ENCODE measurements at places on chromosomes 1 and 21.

GRCh38 chr1:208423526-208423925 lies 179.3 kb upstream of the PLXNA2 start:
- DNase-seq = no peak

- no peak for DNase-seq
These were observed 1.6 kb downstream of the SYT2 start for GRCh38 chr1:202708456-202709275.

DNA sequence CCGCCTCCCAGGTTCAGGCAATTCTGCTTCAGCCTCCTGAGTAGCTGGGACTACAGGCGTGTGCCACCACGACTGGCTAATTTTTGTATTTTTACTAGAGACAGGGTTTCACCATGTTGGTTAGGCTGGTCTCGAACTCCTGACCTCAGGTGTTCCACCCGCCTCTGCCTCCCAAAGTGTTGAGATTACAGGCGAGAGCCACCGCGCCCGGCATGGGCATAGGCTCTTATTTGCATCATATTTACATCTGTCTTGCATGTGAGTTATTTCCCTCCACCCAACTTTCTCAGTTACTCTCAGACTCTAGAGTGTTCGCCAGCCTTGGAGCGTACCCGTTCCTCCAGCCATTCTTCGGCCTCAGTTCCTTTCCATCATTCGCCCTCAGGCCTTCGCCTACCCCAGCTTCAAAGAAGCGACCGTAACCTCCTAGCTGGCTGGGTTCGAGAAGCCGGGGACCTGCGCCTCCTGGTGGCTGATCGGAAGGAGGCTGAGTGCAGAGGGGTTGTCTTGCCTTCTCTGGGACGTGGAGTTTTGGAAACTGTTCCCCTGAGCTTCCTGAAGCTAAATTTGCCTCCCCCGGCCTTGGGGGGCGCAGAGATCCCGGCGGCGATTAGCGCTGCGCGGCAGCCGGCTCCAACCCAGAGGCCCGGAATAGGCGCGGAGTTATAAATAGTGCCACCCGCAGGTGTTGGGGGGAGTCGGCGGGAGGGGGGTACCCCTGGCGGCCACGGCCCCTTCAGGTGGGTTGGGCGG lies 3.6 kb upstream of the ZBTB7B start:
- no peak for DNase-seq

DNA sequence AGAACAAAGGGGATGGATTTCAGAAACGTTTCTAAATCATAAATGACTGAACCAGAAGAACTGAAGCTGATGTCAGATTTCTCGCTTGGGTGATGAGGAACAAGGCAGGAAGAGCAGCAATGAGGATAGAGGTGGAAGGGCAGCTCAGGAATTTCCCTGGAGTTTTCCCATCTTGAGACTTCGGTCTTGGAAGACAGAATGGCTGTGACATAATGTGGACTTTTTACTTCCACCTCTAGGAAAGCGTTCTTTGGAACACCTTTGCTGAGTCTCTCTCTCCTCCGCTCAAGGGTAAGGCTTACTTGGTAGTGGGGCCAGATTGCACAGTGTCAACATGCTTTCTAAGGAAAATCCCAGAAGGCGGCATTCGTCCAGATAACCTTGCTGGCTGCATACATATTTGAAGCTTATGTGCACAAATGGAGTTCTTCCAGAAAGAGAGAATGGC lies 36.6 kb downstream of the DEGS1 start:
- DNase-seq = no peak

- DNase-seq = no peak
These were observed 16.0 kb downstream of the SLX9 start for GRCh38 chr21:44955798-44956175.

DNA sequence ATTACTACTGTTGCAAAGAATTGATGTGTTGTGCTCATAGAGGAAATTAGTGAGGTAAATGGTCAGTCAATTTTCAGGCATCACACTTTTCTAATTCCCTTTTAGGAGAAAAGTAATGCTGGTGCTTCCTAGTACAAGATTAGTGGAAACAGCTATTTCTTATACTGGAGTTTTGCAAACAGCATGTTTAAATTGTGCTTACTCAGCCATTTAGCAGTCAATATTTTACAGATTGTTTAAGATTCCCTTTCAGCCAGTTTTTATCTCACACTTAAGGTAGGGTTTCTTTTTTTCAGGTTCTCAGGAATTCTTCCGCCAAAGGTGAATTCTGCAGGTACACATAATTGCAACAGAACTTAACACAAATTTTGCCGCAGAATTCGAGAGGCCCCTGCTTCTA lies 10.9 kb downstream of the SRRM1 start:
- no peak for DNase-seq

DNA sequence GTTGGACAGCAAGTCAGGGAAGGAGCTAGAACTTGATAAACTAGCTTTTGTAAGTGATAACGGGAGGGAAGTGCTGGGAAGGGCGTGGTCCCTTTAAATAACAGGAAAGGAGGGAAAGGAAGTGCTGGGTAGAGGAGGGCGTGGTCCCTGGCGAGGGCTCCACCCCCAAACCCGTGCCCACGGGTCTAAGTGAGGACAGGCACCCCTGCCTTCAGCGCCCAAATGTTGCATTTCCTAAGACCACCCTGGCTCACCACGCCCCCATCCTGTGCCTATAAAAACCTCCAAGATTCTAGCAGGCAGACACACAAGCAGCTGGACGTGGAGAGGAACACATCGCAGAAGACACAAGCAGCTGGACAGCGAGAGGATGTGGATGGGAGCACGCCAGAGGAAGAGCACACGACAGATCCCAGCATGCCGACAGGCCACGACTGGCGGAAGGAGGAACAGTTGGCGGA lies 58.5 kb downstream of the PALMD start:
- no peak for DNase-seq

DNA sequence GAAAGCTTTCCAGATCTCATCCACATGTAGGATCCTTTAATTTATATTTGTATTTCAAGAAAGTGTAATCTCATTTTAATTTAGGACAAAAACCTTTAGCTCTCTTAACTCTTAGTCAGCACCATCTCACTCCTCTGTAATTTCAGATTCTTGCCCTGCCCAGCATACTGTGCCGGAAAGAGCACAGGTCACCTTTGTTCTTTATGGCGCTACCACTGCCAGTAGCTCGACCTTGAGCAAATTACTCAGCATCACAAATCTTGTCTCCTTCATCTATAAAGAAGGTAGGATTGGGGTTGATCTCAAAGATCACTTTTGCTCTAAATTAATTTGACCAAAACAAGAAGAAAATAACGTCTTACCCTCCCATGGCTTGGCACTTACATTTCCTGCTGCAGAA lies 56.1 kb upstream of the ZC3H11B start:
- DNase-seq = no peak

DNA sequence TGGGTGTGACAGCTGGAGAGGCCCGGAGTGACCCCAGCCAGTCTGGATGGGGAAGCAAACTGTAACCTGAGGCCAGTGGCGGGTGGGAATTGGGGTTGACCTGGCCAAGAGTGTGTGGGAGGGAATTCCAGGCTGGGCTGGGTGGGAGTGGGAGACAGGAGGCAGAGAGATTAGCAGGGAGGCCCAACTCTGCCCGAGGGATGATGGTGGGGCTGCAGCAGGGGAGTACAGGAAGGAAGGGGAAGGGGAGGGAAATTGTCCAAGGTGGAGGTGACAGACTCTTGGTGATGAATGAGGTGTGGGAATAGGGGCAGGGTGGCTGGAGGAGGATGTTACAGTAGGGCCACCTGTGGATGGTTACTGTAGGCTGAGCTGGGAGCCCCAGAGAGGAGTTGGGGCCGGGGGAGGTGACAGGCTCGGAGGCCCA lies 40.4 kb downstream of the HUNK start:
- DNase-seq = no peak

DNA sequence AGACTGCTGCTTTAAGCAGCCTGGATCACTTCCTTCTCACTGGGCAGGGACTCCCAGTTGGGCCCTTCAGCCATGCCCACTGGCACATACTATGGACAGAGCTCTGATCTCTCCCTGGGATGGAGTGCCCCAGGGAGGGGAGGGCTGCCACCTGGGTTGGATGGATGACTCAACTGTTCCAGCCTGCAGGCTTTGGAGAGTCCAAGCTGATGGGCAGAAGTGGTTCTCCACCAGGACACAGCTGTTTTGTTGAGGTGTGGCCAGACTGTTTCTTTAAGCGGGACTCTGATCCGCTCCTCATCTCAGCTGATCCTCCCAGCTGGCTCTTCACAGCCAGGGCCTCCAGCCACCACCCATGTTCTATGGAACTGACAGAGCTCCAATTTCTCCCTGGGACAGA lies 166.9 kb downstream of the MAGI3 start:
- no peak for DNase-seq

GRCh38 chr1:219773775-219774174 lies 154.6 kb downstream of the SLC30A10 start:
- DNase-seq = no peak

- no peak for DNase-seq
These were observed 1.8 kb downstream of the PIK3R3 start for GRCh38 chr1:46130606-46131005.

DNA sequence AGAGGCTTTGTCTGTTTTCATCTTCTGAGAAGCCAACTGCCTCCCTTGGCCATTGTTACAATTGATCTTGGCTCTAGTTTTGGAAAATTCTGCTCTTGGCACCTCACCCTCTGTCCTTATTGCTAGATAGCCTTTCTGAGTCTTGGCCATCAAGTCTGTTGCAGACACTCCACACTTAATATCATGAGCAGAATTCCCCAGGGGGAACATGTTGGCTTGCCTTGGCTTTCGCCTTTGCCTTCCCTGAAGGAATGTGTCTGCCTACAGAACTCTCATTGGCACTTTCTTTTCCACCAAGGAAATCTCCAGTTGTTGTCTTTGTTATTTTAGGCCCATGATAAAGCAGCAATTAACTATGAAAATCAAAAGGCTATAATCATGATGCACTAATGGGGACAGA lies 42.7 kb upstream of the LDLRAP1 start:
- DNase-seq = no peak

- no peak for DNase-seq
These were observed 52.7 kb downstream of the GLUL start for GRCh38 chr1:182338806-182339370.

GRCh38 chr21:39040494-39041110 lies 142.6 kb downstream of the PSMG1 start:
- no peak for DNase-seq

DNA sequence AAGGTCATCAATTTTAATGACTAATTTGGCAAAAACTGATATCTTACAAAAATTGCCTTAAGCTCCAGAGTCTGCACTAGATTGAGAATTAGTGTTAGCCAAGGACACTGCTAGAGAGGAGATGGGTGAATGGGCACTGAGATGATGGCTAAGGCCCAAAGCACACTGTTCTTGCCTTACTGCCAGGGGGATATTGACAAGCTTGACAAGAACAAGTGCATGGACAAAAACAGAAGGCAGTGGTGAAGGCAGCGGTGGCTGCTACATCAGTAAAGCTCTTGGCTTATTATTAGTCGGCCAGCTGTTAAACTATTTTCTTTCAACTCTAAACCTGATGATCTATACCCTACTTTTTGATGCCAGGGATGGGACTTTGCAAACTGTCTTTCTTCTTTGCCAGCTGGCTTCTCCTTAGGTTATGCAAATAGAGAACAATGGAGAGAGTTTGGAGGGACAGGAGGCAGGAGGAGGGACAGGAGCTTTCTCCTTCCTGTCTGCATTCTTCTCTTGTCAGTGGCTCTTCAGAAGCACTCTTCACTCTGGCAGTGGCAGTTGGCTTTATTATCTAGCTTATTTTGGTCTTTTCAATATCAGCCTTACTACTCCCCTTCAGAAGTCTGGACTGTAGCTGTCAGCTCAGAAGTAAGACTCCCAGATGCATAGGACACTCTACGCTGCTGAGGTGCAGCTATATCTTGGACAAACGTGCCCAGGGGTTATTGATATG lies 853.5 kb upstream of the TMPRSS15 start:
- DNase-seq = no peak

DNA sequence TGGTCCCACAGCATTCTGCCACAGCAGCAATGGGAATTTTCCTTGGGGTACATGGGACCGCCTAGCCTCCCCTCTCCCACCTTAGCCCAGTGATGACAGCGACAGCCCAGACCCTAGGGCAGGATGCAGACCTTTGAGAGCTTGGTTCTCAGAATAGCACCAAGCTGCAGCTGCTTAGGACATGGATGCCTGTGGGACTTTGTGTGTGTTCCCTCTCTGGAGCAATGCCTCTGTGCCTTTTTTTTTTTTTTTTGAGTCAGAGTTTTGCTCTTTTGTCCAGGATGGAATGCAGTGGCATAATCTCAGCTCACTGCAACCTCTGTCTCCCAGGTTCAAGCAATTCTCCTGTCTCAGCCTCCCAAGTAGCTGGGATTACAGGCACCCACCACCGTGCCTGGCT lies 44.2 kb upstream of the AK4 start:
- DNase-seq = no peak

DNA sequence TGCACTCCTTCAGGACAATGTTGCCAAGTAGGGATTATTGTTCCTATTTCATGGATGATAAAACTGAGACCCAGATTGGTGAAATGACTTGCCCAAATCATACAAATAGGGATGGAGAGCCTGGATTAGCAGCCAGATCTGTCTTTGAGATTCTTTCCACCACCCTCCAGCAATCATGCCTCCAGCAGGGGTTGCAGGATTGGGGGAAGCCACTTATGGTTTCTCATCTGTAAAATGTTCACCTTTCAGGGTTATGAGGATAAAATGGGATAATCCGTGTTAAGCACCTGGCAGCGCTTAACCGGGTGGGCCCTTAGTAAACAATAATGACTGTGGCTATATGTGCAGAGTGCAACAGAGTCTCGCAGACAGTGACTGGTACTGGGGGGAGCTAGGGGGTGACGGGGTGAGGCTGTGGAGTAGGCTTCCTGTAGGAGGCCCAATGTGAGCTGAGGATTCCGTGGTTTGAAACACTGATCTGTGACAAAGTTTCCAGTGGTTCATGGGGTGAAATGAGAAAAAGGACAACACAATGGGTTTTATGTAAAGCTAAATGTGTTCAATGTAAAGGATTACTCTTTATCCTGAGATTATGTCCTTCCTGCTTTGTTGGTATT lies 33.7 kb upstream of the FOXO6 start:
- no peak for DNase-seq

DNA sequence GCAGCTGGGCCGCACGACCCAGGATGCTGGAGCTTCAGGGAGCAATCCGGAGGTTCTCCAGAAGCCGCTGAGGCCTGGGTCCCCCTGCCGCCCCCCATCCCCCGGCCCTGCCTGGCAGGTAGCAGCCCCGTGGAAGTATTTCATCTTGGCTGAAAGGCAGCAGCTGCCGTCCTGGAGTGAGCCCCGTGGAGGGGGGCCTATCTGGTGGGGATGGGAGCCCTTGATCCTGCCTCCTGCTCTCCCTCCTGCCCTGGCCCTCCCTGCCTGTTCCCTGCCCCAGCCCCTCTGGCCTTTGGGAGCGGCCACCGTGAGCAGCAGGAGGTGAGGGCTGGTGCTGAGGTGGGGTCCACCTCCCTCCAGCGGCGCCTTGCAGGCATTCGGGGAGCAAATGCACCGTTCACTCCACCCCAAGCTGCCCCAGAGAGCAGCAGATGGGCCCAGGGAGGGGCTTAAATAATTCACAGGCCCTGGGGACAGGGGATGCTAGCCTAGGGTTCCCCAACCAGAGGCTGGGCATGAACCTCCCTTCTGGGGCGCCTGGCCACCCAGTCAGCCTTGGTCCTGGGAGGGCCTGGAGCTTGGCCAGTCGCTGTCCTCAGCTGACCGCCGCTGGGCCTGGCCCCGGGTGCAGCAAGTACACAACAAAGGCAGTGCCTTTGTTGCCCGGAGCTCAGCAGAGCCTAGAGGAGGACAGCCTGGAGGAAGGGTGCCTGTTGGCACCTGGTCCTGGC lies 23.7 kb upstream of the PLCH2 start:
- no peak for DNase-seq

All from brain microvascular endothelial cell (primary cell).